KBM-7 (cell line): ENCODE measurements at places on chromosomes 2 and 18.

GRCh38 chr2:83565626-83566025 lies 893.5 kb downstream of the SUCLG1 start:
- no peak for DNase-seq

DNA sequence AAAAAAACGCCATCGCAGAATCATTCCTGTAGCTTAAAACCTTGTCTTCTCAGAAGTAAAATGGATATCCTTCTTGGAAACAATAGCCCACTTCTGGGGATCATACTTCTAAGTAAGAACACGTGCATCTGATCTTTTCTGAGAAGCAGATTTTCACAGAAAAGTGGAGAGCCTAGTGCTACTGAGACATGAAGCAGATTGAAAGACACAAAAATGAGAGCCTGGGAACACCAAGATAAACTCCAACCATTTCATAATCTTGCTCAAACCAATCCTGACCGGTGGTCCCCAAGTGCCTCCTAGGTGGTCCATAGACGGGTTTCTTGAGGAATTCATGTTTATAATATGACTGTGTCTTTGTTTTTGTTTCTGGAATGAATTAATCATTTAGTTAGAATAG lies 191.2 kb downstream of the IRS1 start:
- DNase-seq, result no peak

GRCh38 chr2:37316181-37316580 lies 8.5 kb downstream of the PRKD3 start:
- no peak for DNase-seq

DNA sequence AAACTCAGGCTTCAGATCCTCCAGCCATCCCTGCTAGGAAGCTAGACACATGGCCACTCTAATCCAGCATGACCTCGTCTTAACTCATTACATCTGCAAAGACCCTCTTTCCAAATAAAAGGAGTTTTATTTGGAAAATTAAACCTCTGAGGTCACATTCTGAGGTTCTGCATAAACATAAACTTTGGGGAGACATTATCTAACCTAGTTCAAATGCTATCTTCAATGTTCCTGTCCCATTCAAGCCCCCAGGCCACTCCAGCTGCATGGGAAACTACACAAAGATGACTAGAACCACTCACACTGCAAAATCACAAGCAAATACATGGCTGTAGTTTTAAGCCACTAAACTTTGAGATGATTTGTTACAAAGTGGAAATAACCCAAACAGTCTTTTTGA lies 99.0 kb upstream of the RNF152 start:
- DNase-seq, result no peak

- DNase-seq, result no peak
These were observed 4.8 kb upstream of the IL36A start for GRCh38 chr2:113000436-113000835.

DNA sequence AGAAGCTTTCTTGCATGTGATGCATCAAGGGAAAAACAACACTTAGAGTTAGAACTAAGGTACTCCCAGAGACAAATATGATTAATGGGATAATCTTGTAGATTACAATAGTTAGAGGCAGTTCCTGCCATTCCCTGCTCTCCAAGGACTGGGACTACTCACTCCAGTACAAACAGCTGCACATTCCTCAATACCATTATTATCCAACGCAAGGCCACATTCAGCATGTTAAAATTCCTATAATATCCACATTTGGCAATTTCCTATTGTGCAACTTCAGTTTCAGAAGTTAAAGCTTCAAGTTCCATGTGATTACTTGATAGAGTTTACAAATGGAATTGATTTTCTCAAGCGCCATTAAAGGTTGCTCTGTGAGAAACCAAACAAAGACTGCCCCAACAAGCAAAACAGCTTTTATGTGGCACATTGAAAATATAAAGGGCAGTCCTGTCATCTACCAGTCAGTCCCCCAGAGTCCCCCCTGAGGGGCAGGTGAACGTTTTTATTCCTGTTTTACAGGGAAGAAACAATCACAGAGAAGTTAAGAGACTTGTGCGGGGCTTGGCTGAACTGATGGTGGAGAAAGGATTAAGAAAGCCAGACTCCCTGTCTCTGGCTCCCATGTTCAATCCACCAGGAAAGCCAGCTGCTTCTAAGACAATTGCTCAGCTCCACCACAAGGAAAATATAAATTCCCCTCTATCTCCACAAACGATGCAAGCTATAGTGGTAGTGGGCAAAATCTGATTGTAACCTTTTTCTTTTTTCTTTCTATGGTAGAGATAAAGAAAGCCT lies 72.6 kb downstream of the TXNL1 start:
- DNase-seq, result no peak

GRCh38 chr18:32801228-32801627 lies 28.4 kb upstream of the KLHL14 start:
- DNase-seq, result no peak

GRCh38 chr2:161131074-161131680 lies 29.1 kb upstream of the TANK start:
- no peak for DNase-seq

DNA sequence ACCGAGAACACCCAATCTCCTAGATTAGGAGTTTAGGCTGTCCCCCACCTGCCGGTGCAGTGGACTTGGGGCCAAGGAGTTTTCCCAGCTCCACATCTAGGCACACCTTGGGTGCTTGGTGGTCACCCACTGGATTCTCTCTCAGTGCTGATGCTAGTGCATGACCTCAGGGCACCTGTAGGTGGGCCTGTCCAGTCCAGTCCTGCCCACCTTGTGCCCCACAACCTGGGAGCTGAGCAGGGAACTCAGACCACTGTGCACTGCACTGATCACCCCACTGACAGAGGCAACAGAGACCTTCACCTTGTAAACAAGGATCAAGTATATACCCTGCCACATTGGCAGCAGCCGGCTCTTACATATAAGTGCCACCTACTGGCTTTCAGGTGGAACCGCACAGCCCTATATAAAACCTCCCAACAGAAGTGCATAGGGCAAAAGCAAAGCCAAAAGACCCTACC lies 12.7 kb upstream of the CDH19 start:
- DNase-seq, result peak; percentile 12

GRCh38 chr2:85785027-85785822 lies 31.4 kb downstream of the ATOH8 start:
- no peak for DNase-seq

- DNase-seq, result no peak
These were observed 265.1 kb upstream of the OSR1 start for GRCh38 chr2:19623488-19623887.

- no peak for DNase-seq
These were observed 94.5 kb upstream of the KYNU start for GRCh38 chr2:142782942-142783443.

DNA sequence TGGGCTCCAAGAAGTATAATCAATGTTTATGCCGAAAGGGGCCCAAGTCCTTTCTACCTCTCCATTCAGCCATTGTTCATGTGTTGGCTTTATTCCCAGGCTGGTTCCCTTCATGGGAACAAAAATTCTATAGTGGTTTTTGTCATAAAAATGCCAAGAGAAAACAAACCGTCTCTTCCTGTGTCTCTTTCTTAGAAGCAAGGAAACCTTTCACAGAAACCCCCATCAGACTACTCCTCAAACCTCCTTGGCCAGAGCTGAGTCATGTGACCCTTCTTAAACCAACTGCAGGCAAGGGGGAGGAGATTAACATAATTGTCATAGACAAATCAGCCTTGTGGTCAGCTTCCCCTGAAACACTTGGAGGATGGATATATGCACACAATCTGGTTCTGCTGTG lies 75.1 kb upstream of the TANK start:
- DNase-seq, result peak; percentile 81

DNA sequence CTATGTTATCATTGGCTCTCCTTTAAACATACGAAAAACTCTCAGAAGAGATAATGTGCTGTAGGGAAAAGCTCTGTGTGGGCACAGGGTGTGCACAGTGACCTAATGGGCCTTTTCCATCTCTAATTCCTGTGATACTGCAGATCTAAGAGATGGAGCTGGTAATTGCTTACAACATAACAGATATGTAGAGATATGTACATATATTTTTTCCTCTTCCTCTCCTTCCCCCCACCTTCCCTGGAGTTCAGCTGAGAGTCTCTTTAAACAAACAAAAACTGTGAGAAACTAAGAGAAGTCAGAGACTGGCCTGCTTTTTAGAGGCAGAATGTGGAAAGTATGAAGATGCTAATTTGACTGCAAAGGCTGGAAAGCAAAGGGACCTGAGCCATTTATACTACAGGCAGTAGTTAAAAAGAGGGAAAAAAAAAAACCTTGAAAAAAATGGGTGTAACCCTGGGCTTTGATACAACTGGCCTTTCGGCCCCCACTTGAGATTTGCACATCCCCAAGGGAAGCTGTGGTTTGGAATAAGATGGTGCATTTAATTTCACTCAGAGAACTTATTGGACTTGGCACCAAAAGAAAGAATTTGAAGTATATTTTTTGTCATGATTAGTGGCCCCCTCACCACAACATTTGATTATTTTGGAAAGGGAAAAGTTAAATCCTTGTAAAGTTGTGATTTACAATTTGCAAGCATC lies 502.2 kb upstream of the ZEB2 start:
- DNase-seq, result no peak

DNA sequence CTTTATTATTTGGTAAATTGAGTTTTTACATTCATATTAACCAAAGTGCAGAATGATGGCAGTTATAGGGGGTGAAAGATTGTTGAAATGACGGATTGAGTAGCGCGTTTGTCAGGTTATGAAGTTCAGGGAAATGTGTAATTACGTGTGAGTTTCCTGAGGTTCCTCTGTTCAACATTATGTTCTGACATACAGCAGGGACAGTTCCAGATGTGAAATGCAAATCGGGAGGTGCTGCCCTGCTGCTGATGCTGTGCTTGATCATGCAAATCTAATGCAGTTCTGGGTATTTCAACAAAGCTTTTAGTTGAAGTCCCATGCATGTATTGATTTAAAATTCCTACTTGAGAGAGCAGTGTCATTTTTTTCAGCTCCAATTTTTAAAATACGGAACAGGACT lies 57.9 kb downstream of the CDH7 start:
- DNase-seq, result no peak

GRCh38 chr18:70322928-70323327 lies 34.1 kb downstream of the SOCS6 start:
- DNase-seq, result no peak
